Stimulated activated CD8-positive, alpha-beta memory T cell treated with anti-CD3 and anti-CD28 coated beads, Interleukin-4, amount 100 ng/mL, for 4 hours (primary cell): ENCODE measurements at places on chromosomes 11 and 22.

GRCh38 chr22:36868546-36869181, 7.9 kb downstream of the NCF4 start:
- DNase-seq = no peak

DNA sequence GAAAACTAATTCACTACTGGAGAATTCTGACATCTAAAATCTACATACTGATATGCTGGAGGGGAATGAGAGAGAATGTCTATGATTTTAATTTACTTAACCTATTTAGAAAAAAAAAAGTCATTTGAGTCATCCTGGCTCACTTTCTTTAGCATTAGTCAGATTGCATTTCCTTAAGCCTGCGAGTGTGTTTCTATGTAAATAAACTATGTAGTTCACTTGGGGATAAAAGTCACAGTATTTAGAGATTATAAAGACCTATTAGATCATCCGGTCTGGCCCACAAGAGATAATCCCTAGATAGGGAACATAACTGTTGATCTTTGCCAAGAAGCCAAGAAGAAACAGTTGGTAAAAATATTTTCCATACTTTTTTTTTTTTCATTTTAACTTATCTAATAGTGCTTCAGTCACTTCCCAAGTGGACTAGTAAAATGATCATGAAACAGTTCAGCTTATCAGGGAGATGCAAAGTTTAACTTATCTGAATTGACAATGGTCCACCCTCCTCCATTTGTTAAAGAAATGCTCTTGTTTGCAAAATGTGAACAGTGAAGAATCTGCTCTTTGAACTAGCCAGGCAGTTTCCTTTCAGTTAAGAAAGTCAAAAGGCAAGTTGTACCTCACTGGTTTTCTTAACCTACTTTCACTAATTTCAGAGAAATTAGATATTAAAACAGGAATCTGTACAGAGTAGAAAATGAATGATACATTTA, 21.2 kb upstream of the BLID start:
- DNase-seq = no peak

GRCh38 chr11:2204361-2205213, 33.0 kb upstream of the TH start:
- DNase-seq = no peak

DNA sequence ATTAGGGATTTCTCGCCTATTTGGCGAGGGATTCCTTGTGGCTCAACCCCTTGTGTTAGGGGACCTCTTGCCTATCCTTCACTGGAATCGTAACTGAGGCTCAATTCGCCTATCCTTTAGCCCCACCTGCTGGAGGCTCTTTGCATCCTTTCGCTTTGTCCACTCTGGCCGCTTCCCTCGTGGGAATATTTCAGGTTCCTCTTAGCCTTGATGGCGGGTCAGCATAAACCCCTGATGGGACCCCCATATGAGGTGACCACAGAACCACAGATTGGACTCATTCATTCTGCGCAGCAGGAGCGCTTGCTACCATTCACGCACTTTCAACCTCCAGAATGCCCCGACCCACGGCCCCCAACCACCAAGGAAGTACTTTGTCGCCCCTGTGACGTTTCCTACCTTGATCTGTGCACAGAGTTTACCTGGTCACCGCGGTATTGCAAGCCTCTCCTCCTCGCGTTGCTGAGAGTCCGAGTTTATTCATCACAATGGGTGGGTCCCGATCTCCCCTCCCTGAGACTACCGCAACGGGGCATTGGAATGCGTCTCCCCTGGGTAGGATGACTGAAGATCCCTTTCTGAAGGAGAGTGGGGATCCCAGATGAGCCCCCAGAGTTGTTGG, at the start of gene OR52N2:
OR52N2 (plus strand) TSS at position 425 of the 622 bp plus-strand sequence. CDS start 11,412 bp downstream, outside the sequence.
- DNase-seq = peak; percentile 37

- no peak for DNase-seq
Measured at GRCh38 chr22:19394274-19395050, 37.1 kb downstream of the HIRA start.

GRCh38 chr11:119936426-119936825, 201.5 kb downstream of the TRIM29 start:
- DNase-seq = no peak

GRCh38 chr11:897253-898142, 13.1 kb downstream of the CHID1 start:
- no peak for DNase-seq

GRCh38 chr11:97964332-97965004, 1056.3 kb upstream of the CNTN5 start:
- no peak for DNase-seq

- no peak for DNase-seq
Measured at GRCh38 chr11:12155696-12156095, 45.3 kb downstream of the MICAL2 start.

DNA sequence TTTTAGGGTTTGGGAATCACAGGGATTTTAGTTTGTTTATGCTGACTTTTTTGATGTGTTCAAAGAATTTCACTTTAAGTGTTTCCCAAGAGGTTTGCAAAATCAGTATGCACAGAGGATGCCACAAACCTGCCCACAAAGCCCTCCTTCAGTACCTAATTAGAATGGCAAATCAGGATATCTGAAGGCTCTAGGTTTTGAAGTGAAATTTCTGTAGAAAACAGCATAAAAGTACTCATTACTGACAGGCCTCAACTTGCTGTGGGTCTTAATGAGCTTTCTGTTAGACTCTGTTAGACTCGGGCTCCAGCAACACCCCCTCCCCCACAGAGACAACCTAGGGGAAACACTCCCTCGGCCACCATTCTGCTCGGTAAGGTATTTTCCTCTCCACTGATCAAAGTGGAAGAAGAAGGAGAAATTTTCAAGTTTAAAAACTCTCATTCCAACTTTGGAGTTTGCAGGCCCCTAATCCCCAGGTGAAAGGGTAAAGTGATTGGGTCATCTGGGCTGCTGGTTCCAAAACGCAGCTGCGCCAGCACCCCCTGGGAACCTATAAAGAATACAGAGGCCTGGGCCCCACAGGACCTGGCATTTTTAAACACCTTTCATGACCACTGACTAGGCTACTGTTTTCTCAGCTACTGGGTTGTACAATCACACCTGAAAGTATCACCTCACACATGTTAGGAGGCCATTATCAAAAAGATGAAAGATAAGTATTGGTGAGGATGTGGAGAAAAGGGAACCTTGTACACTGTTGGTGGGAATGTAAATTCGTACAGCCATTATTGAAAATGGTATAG, 67.5 kb downstream of the PLEKHA7 start:
- no peak for DNase-seq

- peak; percentile 17 for DNase-seq
Measured at GRCh38 chr11:126061707-126062678, 673 bp downstream of the CDON start.

DNA sequence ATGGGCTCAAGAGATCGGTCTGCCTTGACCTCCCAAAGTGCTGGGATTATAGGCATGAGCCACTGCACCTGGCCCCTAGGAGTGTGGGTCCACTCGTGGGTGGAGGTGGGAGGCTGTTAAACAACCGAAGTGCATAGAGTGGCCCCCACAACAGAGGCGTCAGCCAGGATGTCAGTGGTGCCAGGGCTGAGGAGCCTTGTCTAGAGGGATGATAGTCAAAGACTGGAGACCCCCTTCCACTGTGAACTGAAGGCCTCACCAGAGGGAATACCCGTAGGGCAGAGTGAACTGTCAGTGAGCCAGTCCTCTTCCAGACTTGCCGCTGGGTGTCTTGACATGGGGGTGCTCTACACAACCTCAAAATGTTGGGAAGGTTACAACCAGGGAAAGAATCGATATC, 38.2 kb downstream of the AP2A2 start:
- no peak for DNase-seq

DNA sequence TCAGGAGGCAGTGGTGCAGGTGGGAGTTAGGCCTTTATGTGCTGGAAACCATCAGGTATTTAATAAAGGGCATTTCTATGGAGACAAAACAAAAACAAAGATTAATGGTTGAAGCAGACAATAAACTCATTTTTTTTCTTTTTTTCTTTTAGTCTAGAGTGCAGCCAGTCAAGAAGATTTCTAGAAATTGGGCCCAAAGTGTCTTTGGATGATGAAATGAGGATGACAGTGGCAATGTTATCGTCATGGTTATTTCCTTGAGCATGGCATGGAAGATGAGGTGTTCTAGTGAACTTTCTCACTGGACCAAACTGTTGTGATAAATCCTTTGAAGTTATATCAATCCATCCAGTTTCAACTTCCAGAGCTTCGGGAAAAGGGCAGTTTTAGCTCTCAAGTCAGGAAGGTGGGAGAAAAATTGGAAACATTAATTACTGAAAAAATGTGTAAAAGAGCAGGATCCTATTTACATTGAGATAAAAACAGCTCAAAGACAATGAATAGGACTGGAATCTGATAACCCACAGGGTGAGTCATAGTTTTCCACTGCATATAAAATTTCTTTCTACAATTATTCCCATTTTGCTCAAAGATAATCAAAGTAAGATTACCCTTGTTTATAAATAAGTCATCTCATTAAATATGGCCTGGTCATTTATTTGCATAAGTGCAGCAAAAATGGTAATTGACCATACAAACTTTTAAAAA, 33.0 kb downstream of the PRR5L start:
- no peak for DNase-seq

- no peak for DNase-seq
Measured at GRCh38 chr11:68296344-68297051, 15.9 kb upstream of the LRP5 start.

DNA sequence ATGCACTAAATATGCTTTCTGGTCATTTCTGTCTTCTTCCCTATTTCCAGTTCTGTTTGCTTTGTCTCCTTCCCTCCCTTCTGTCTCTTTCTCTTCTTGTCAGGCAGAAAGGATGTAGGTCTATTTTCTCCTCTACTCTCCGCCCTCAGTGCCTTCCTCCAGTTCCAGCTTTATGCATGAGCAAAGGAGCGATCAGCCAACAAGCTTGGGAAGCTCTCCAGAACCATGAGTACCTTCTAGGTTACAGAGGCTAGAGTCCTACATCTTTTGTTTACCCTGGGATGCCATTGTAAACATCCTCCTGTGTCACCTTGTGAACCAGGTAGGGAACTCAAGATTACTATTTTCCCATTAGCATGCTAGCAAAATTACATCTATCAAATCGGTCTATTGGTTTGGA, 7.9 kb upstream of the SPON1 start:
- DNase-seq = no peak

DNA sequence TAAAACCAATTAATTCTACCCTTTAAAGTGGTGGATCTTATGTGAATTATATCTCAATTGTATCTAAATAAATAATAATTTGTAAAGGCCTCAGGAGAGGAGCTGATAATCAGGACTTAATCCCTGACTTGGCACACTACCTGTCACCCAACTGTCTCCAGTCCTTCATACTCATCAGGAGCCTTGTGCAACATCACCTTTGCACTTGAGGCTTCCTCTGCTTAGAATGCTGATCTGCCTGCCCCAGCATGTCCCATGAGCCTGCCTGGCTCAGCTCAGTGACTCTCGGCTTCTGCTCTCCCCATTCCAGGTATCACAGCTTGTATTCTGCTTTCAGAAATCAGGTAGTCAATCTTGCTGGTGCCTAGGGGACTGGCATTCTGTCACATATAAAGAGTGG, 43.9 kb upstream of the PRODH start:
- DNase-seq = no peak

GRCh38 chr11:45606514-45607281, 58.7 kb downstream of the CHST1 start:
- no peak for DNase-seq

DNA sequence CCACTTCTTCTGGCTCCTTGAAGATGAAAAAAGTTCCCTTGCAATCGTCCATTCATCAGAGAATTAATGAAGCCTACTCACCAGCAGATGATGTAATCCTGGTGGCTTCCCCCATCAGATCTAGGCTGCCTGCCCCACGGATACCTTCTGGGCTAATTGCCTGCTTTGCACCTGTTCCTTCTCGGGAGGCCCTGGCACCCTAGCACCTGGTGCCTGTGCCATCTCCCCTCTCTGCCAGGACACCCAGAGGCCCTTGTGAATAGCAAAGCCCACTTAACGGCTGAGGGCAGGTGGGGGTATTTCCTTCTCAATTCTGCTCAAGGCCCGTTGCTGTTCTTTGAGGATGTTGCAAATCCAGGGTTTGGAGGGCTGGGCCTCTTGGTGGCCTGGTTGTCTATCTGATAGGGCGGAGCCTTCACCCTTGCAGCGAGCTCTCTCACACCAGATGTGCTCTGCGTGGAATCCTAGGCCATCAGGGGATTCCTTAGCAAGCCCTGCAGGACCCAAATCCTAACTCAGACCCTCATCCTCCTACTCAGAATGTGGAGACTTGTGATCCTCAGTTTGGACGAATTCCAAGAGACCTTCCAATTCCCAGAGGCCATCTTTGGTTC, at the start of gene LMO2:
LMO2 (minus strand) TSS at position 363 of the 614 bp plus-strand sequence. CDS start 22,360 bp downstream, outside the sequence.
- no peak for DNase-seq

DNA sequence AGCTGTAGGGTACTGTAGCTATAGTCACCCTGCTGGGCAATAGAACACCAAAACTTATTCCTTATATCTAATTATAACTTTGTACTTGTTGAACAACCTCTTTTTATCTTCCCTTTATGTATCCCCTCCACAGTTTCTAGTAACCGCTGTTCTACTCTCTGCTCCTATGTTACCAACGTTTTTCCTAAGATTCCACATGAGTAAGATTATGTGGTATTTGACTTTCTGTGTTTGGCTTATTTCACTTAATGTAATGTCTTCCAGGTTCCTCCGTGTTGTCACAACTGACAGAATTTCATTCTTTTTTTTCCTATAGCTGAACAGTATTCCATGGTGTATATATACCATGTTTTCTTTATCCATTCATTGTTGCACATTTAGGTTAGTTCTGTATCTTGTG, 258.4 kb downstream of the DYNC2H1 start:
- DNase-seq = no peak

GRCh38 chr11:46570790-46571398, 22.9 kb downstream of the AMBRA1 start:
- no peak for DNase-seq

DNA sequence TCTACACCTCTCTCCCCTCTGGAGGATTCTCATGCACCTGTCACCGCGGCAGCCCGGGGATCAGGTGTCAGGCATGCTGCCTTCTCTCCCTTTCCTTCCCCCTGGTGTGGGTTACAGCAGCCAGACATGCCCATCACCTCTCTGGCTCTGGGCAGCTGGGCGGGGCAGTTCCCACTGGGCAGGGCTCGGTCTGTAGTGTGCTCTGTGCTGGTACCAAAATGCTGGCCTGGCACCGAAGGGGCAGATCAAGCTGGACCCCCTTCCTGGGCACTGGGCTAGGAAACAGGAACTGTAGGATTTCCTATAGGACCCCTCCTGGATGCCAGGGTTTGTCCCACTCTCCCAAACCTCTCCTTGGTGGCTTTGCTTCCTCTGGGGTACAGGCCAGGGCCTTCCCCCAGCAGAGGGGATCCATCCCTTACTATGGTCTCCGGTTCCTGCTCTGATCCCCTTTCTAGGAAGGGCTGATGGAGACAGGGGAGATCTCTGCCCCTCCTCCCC, 821 bp downstream of the GAL3ST1 start:
- DNase-seq = no peak

GRCh38 chr22:25935266-25936058, 193.5 kb downstream of the MYO18B start:
- no peak for DNase-seq

- no peak for DNase-seq
Measured at GRCh38 chr11:17744151-17744940, 9.8 kb downstream of the KCNC1 start.

GRCh38 chr22:18954990-18955571, 19.0 kb upstream of the PRODH start:
- no peak for DNase-seq
